Trophoblast cell (in vitro differentiated cells and primary cell): ENCODE measurements at places on chromosomes 2 and 18.
A peak's percentile ranks its signal among the peaks of the same experiment; 100 is the strongest.

GRCh38 chr2:86686905-86687304 lies 33.2 kb upstream of the RMND5A start:
- H3K27me3 ChIP-seq: no peaks in the 10 kb centered on the region
- H3K4me1 ChIP-seq: no peaks in the 10 kb centered on the region
- no peak overlapping the region for H3K27ac ChIP-seq
- H3K4me3 ChIP-seq: no peak overlapping the region
- no peak for DNase-seq

DNA sequence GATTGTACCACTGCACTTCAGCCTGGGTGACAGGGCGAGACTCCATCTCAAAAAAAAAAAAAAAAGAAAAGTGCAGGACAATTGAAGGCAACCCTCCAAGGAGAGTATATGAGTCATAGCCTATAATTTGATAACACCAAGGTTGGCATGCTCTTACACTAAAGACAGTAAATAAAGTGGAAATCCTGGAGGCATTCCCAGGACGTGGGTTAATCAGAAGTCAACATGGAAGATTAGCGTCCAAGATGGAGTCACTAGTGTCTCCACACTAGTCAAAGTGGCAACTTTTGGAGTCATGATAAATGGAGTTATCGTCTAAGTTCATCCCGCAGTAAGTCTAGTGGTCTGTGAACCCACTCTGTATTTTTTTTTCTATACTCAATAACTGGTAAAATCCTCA lies 21.2 kb upstream of the UGGT1 start:
- no peaks in the 10 kb centered on the region for H3K36me3 ChIP-seq
- DNase-seq: no peak
- H3K4me1 ChIP-seq: no peaks in the 10 kb centered on the region
- no peak overlapping the region for H3K4me3 ChIP-seq

DNA sequence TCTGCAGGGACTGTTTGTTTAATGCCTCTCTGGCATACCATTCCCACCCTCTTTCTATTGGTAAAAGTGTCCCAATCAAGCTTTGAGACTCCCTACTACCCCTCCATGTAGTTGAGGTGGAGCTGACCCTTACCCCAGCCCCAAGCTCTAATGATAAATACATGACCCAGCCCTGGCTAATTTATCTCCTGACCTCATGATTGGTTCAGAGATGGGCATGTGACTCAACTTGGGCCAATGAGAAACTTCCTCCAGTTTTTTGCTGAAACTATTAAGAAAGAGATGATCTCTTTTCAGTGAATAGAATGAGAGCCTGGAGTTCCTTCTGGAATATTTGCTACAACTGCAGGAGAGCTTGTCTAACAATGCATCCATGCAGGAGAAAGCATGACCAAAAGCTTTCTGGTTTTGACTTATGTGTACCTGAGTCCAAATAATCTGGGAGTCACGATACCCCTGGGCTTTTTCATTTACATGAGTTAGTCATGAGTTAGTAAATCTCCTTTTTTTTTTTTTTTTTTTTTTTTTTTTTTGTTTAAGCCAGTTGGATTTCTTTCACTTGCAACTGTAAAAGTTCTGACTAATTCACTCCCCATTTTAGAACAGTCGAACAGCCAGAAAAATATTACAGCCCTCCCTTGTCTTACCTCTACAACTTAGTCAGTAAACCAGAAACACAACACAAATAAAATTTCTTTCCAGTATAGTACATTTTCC lies 66.5 kb upstream of the TLK1 start:
- no peak overlapping the region for H3K27ac ChIP-seq
- DNase-seq: no peak
- no peaks in the 10 kb centered on the region for H3K4me1 ChIP-seq
- no peak overlapping the region for H3K4me3 ChIP-seq
- H3K36me3 ChIP-seq: no peaks in the 10 kb centered on the region
- H3K27me3 ChIP-seq: no peaks in the 10 kb centered on the region

GRCh38 chr18:77059294-77059916 lies 73.2 kb downstream of the MBP start:
- peaks cover 3% of the 10 kb centered on the region for H3K36me3 ChIP-seq
- DNase-seq: no peak
- peaks cover 11% of the 10 kb centered on the region for H3K4me1 ChIP-seq
- H3K4me3 ChIP-seq: no peak overlapping the region
- H3K27ac ChIP-seq: no peak overlapping the region

DNA sequence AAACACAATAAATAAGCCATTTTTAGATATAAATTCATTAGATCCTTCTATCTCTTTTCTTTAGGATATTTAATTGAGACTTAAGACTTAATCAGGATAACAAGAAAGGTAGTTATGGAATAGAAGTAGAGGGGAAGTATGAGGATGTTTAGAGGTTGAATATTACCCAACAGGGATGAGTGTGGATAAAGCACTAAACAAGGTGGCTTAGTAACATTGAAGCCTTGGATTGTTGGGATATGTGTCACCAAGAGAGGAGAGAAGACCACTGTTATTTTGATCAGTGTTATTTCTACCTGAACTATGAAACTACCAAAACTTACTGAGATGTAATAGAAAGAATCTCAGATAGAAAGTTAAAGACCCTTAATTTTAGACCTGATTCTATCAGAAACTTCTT lies 405.7 kb downstream of the PIK3C3 start:
- DNase-seq: no peak
- no peaks in the 10 kb centered on the region for H3K4me1 ChIP-seq
- no peaks in the 10 kb centered on the region for H3K27me3 ChIP-seq
- H3K4me3 ChIP-seq: no peak overlapping the region
- H3K27ac ChIP-seq: no peak overlapping the region

DNA sequence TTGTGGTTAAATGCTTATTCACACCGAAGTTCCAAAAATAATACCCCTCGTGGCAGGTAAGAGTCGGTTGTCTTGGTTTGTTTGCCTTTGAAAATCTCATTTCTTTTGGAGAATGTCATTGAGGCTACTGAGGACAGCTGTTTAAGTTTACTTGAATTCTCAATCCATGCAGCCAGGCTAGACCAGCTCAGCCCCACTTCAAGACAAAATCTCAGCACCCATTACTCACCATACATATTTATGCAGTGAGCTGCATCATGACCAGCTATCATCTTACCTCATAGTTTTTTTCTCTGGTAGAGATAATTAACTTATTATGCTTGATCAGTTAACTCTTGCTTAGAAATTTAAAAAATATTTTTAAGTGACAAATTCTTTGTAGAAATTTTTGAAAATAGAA lies 115.9 kb downstream of the HAUS1 start:
- H3K27ac ChIP-seq: no peak overlapping the region
- H3K27me3 ChIP-seq: no peaks in the 10 kb centered on the region
- peak; percentile 64 for DNase-seq
- H3K36me3 ChIP-seq: peaks cover 5% of the 10 kb centered on the region

DNA sequence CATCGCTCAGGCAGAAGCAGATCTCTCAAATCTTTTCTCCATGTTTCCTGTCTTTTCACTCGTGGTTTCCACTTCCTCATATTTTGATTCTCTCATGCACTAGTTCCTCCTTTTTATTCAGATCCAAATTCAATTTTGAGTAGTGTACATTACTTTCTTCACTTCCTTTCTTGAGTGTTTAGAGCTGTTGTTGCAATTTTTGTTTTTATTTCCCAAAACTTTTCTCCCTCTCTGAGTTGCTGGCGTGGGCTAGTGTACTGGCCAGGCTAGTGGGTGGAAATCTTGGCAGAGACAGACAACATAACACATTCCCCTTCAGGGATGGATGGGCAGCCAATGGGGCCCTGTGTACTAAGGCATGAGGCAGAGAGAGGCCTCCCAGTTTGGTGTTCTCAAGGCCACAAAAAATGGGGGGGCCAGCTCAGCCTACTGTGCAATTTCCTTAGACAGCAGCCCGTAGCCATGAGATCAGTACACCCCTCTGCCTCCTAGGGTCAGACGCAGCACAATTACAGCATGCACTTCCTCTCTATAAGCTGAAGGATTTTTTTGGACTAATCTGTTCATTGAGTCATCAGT lies 145.1 kb upstream of the PID1 start:
- H3K27me3 ChIP-seq: no peaks in the 10 kb centered on the region
- DNase-seq: peak; percentile 26
- no peak overlapping the region for H3K4me3 ChIP-seq
- no peaks in the 10 kb centered on the region for H3K4me1 ChIP-seq
- H3K27ac ChIP-seq: no peak overlapping the region
- H3K36me3 ChIP-seq: no peaks in the 10 kb centered on the region

DNA sequence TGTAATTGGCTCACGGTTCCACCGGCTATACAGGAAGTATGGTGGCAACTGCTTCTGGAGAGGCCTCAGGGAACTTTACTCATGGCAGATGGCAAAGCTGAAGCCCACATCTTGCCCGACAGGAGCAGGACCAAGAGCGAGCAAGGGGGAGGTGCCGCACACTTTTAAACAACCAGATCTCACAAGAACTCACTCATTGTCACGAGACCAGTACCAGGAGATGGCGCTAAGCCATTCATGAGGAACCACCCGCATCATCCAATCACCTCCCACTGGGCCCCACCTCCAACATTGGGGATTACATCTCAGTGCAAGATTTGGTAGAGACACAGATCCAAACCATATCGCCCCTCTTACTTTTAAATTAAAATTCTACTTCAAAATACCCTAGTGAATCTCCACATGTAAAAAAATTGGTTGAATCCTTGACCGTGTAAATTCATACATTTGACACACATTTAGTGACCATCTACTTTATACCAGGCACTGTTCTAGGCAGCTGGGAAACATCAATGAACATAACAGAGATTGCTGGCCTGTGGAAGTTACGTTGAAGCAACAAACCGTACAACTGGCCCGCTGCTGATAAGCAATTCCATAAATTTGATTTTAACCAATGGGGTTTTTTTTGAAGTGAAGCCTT lies 87.6 kb downstream of the ALPK2 start:
- H3K36me3 ChIP-seq: no peaks in the 10 kb centered on the region
- peak; percentile 64 for DNase-seq
- no peak overlapping the region for H3K4me3 ChIP-seq

- H3K27me3 ChIP-seq: no peaks in the 10 kb centered on the region
- DNase-seq: no peak
- no peak overlapping the region for H3K4me3 ChIP-seq
Observed at GRCh38 chr2:11254100-11254536, 90.3 kb downstream of the ROCK2 start.

DNA sequence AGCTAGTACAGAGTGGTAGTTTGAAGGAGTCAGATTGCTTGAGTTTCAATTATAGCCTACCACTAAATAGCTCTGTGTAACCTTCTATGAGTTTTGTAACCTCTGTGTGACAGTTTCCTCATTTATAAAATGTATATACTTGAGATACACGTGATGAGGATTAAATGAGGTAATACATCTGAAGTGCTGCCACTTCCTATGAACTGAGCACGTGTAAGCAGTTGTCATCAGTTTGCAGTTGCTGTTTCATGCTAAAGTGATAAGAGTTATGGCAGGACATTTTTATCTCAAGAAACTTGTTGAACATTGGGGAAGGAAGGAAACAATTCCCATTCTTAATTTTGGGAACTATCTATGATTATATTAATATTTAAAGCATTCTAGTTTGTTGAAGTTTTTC lies 38.5 kb downstream of the CARF start:
- DNase-seq: no peak
- no peaks in the 10 kb centered on the region for H3K27me3 ChIP-seq
- H3K36me3 ChIP-seq: no peaks in the 10 kb centered on the region
- no peak overlapping the region for H3K27ac ChIP-seq

DNA sequence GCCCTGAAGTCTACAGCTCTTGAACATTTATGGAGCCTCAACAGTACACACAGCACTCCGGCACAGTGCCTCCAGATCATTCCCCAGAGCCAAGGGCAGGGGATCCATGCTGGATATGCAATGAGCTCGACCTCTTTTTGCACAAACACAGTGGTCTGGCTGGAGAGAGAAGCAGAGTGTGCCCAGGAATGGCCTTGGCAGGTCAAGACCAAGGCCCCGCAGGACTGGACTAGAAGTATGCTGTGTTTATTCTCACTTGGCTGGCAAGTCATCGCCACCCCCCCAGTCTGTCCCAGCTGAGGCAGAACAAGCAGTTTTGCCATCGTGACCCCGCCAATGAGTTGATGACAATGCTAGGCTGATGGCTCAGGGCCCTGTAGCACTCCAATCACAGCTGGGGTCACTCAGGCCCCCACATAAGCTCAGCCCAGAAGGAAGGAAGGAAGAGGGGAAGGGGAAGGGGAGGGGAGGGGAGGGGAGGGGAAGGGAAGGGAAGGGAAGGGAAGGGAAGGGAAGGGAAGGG lies 212.1 kb downstream of the TTC32 start:
- H3K4me3 ChIP-seq: no peak overlapping the region
- H3K27me3 ChIP-seq: no peaks in the 10 kb centered on the region
- H3K36me3 ChIP-seq: no peaks in the 10 kb centered on the region
- DNase-seq: no peak

DNA sequence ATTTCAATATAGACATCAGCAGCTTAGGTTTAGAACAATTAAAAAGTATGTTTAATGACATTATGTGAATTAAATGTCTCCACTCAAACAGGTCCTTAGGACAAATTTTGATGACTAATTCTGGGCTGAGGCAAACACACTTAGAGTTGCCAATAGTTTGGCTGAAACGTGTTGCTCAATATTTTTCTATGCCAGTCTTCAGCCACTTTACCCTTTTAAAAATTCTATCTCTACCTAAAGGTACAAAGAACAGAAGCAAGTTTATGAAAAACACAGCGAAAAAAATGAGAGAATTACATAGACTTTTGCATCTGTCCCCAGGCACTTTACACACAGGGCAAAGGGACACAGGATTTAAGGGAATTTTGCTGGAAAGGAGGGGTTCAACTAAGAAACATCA lies 4.5 kb downstream of the IDH1 start:
- no peak overlapping the region for H3K27ac ChIP-seq
- no peak overlapping the region for H3K4me3 ChIP-seq
- H3K4me1 ChIP-seq: no peaks in the 10 kb centered on the region

GRCh38 chr18:33916200-33916599 lies 308.5 kb downstream of the NOL4 start:
- no peak overlapping the region for H3K4me3 ChIP-seq
- H3K27ac ChIP-seq: no peak overlapping the region
- no peaks in the 10 kb centered on the region for H3K4me1 ChIP-seq

DNA sequence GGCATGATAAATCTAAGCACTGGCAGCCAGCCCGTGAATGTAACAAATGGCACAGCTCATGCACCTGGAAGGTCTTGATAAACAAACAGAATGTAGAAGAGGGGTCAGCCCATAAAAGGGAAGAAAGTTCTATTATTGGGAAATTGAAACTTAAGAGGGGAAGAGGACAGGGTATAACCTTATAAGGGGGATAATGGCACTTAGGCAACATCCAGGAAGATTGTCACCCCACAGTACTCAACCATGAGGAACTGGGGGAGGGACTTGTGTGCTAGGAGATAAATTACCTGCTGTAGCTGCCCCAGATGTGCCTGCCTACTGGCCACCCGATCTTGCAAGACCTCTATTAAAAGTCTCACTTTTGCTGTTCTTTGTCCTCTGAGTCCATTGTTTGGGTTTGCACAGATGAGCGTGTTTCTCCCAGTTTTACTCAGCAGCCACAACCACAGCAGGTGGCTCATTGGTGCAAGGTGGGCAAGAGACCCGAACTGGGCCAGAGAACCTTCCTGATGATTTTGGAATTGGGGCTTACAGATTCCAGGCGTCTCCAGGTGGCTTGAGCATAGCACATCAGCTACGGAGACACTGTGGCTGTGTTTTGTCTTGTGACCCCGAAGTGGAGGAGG lies 79.0 kb upstream of the TAF1B start:
- H3K36me3 ChIP-seq: no peaks in the 10 kb centered on the region
- no peak for DNase-seq
- no peak overlapping the region for H3K4me3 ChIP-seq
- H3K27me3 ChIP-seq: no peaks in the 10 kb centered on the region
- no peak overlapping the region for H3K27ac ChIP-seq
